Aortic smooth muscle cell (primary cell): ENCODE measurements at places on chromosomes 4 and X. TPM values are rescaled to one million over a fixed set of nuclear protein-coding genes. Genes with fewer than 3 reads are reported as not detected.

XK gene
- total RNA-seq: 0.06 and 0.13 TPM in 2 replicates

TEX13B gene
- not detected in 2 replicates for total RNA-seq

TBC1D9 gene
- total RNA-seq: 32.0 and 36.4 TPM in 2 replicates

ALB gene
- total RNA-seq: 0.50 TPM in 1 of 2 replicates, not detected in the other

SPANXA1 gene
- total RNA-seq: not detected in 2 replicates

LRAT gene
- total RNA-seq: not detected in 2 replicates

SLC25A5 gene
- 142 and 156 TPM in 2 replicates for total RNA-seq

TMEM271 gene
- not detected in 2 replicates for total RNA-seq

GPAT3 gene
- 1.4 and 5.0 TPM in 2 replicates for total RNA-seq

CPE gene
- 19.4 and 73.0 TPM in 2 replicates for total RNA-seq

LINC00632 gene
- 5.7 and 8.4 TPM in 2 replicates for total RNA-seq

PLP2 gene
- total RNA-seq: 24.6 and 28.7 TPM in 2 replicates

ATP8A1 gene
- total RNA-seq: 10.5 and 12.8 TPM in 2 replicates

TSPAN6 gene
- 16.8 and 17.3 TPM in 2 replicates for total RNA-seq

PAGE2 gene
- not detected in 2 replicates for total RNA-seq

BGN gene
- 56.3 and 168 TPM in 2 replicates for total RNA-seq

BST1 gene
- 15.4 and 19.7 TPM in 2 replicates for total RNA-seq

CBLL2 gene
- total RNA-seq: 0.06 TPM in 1 of 2 replicates, not detected in the other

ARX gene
- total RNA-seq: not detected in 2 replicates

PPP2R2C gene
- under 0.01 and 0.06 TPM in 2 replicates for total RNA-seq

ODAPH gene
- total RNA-seq: not detected in 2 replicates

PLXNB3 gene
- 4.3 and 7.5 TPM in 2 replicates for total RNA-seq

XAGE2 gene
- not detected in 2 replicates for total RNA-seq

HSPA4L gene
- total RNA-seq: 6.5 and 7.0 TPM in 2 replicates

TMPRSS11F gene
- not detected in 2 replicates for total RNA-seq

ZFP92 gene
- under 0.01 TPM in 2 replicates for total RNA-seq

CEP44 gene
- total RNA-seq: 17.2 and 21.5 TPM in 2 replicates

FAM9B gene
- total RNA-seq: not detected in 2 replicates

SFRP2 gene
- not detected in 2 replicates for total RNA-seq

KLHL2 gene
- total RNA-seq: 24.4 and 33.8 TPM in 2 replicates

CWH43 gene
- total RNA-seq: not detected in 2 replicates

CDK16 gene
- 66.1 and 76.2 TPM in 2 replicates for total RNA-seq

EFHC2 gene
- 0.13 and 0.37 TPM in 2 replicates for total RNA-seq

DDIT4L gene
- 0.92 and 5.2 TPM in 2 replicates for total RNA-seq

MAPK10 gene
- 26.1 and 28.1 TPM in 2 replicates for total RNA-seq

HSFX4 gene
- total RNA-seq: not detected in 2 replicates
